NCI-H82 (cell line): ENCODE measurements at places on chromosomes 3 and 15.

- no peak for DNase-seq
Measured at GRCh38 chr3:53067567-53067966, 21.7 kb upstream of the SFMBT1 start.

- peak; percentile 34 for DNase-seq
Measured at GRCh38 chr3:128863560-128863959, 15.9 kb upstream of the ACAD9 start.

GRCh38 chr3:14144423-14145075, 19.7 kb downstream of the TMEM43 start:
- DNase-seq: peak; percentile 10

DNA sequence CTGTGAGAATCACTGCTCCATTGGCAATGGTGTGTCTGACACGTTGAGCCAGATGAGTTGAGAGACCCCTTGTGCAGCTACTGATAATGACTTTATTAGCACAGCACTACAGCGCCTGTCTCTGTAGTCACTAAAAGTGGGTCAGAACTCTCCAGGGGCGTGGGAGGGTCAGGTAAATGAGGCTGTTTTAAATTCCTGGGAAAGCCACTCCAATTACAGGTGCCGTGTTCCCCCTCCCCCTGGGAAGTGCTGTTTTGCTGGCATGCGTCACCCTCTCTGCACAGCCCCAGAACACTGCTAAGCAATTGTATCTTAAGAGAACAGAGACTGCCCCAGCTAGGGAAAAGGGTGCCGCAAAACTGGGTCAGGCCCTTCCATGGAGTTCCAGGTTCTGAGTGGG, 21.5 kb upstream of the CPNE9 start:
- no peak for DNase-seq

DNA sequence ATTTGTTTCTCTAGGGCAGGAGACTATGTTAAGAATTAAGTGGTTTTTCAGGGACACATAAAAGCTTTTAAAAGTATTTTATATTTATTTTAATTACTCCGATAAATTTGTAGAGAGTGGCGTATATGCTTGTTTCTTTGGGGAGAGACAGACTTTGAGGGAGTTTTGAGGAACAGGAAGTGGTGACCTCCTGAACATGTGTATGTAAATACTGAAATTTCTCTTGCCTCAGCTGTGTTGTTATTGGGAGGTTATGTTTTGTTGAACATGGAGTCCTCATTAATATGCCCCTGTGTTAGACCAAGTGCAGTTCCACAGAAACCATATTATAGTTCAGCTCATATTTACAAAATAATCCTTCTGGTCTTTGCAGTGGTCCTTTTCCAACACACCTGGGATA, 41.8 kb upstream of the UTS2B start:
- DNase-seq: no peak

GRCh38 chr3:118116991-118117390, 917.7 kb downstream of the IGSF11 start:
- DNase-seq: no peak

DNA sequence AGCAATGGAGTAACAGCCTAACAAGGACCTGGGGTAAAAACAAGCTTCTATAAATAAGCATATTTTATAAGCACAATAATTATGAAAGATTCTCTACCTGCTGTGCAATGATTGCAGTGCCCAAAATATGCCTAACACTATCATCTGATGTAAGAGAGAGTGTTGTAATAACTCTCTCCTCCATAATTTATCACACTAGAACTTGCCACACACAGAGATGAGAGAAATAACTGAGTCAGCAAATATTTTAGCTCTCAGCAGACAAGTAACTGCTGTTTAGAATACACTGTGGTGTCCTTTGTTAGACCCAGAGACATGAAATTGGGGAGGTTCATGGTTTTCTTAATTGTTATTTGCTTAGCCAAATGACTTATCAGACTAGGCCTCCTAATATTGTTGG, 105.3 kb upstream of the ACP3 start:
- no peak for DNase-seq

- DNase-seq: peak; percentile 66
Measured at GRCh38 chr15:23690450-23690852, 3.3 kb upstream of the NDN start.

DNA sequence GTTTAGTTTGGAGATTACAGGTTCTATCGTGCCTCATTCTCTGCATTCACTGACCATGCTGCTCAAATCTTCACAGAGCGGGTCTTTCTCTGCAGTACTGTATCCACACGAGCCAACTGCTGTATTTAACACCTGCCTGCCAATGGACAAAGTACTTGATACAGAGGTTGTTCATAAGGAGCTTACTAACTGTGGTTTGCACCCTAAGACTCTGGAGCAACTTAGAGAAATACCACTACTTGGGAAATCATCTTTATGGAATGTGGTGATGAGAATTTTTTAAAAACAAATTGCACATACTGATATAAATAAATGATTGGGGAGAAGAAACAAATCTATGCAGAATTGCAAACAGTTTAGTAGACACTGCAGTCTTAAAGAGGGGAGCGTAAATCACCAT, 90.0 kb downstream of the PPP2R3A start:
- DNase-seq: no peak

DNA sequence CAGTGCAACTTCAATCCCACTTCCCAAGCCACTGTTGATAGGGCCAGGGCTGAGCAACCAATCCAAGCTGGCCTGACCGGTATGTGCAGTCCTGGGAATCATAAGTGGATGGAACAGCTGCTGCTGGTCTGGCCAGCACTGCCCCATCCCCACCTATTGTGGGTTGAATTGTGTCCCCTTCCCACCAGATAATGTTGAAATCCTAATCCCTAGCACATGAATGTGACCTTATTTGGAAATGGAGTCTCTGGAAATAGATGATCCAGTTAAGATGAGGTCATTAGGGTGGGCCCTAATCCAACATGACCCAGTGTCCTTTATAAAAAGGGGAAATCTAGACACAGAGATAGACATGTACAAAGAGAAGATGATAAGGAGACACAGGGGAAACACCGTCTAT, 13.7 kb upstream of the PDIA5 start:
- peak; percentile 69 for DNase-seq

GRCh38 chr15:83694536-83694935, 40.6 kb downstream of the ADAMTSL3 start:
- DNase-seq: no peak

DNA sequence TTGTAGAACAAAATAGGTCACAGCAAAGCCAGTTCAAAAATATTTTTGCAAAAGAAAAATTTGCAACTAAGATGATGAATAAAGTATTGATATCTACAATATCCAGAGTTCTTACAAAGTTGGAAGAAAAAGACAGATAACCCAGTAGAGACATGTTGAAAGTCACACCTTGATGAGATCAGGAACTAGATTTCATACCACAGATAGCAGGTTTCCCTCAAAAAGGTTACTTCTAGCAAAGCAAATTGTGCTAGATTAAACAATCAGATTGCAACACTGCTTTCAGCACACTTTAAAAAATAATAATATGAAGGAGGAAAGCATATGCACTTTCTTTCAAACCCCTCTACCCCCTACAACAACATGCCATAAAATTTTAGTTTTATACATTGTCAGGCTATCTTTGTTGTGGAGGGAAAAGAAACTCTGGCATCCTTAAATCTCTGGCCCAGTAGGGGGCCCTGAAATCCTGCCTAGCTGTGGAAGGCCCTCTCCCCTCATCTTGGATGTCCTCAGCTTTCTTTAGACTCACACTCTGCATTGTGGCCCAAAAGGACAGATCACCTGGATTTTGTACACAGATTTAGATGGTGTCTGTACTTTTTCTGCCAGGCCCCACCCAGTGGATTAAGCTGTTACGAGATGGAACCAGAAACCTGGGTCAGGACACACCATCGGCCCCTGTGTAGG, 50.9 kb downstream of the CCR3 start:
- no peak for DNase-seq

- peak; percentile 65 for DNase-seq
Measured at GRCh38 chr3:196431181-196432136, 768 bp downstream of the UBXN7 start.

GRCh38 chr3:46874430-46874829, 3.1 kb upstream of the PTH1R start:
- DNase-seq: no peak

DNA sequence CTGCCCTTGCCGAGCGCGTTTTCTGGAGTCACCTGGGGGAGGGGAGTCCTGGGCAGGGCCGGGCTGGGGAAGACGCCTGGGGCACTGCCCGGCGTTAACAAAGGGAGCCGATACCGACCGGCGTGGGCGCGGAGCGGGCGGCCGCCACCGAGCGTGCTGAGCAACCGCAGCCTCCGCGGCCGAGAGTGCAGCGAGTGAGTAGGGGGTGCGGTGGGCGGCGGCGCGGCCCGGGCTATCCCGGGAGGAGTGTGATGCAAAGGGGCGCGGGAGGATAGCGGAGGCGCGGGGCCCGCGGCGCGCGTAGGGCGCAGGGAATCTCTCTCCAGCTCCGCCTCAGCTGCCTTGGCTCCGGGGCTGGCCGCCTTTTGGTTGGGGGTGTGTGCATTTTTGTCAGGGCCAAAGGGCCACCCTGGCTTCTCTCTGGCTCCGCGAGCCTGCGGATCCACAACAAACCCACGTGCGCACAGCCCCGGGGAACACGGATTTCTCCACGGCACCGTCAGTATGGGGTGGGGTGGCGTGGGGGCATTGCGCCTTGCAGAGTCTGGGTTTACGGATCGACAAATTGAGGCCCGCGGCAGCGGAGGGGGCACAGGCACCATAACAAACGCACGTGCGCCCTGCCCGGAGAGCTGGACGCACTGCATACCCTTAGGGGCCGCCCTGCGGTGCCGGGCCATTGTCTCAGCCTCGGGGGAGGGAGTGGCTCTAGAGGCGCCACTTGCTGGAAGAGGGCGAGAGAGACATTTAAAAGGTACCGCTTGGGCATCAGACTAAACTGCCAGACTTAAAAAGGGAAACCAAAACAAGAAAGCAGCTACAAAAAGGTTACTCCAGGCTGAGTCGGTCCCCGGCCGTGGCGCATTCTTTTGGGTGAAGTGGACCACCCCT, 560 bp downstream of the ST6GAL1 start:
- DNase-seq: peak; percentile 90
